ENCODE measurements at places on chromosomes 13 and 19.

- peaks cover 43% of the 10 kb centered on the region for H3K4me1 ChIP-seq
- H3K36me3 ChIP-seq = peaks cover 10% of the 10 kb centered on the region
- DNase-seq = no peak
- peak overlapping the region; percentile 80 for H3K27ac ChIP-seq
- peaks cover 74% of the 10 kb centered on the region for H3K27me3 ChIP-seq
Measured at GRCh38 chr13:50129706-50130122, 114.5 kb downstream of the KCNRG start.

GRCh38 chr13:98252931-98253470 is 75.9 kb upstream of the RNF113B start:
- no peak overlapping the region for H3K4me3 ChIP-seq
- no peak overlapping the region for H3K27ac ChIP-seq
- no peaks in the 10 kb centered on the region for H3K4me1 ChIP-seq
- peaks cover 3% of the 10 kb centered on the region for H3K27me3 ChIP-seq

GRCh38 chr13:101579281-101579802 is 126.9 kb downstream of the ITGBL1 start:
- H3K27ac ChIP-seq = no peak overlapping the region
- H3K36me3 ChIP-seq = no peaks in the 10 kb centered on the region
- H3K4me3 ChIP-seq = no peak overlapping the region
- H3K4me1 ChIP-seq = no peaks in the 10 kb centered on the region
- DNase-seq = no peak
- H3K27me3 ChIP-seq = no peaks in the 10 kb centered on the region

GRCh38 chr19:5337708-5338655 is 2.6 kb downstream of the PTPRS start:
- peaks cover 54% of the 10 kb centered on the region for H3K27me3 ChIP-seq
- no peaks in the 10 kb centered on the region for H3K36me3 ChIP-seq
- H3K4me3 ChIP-seq = no peak overlapping the region
- peaks cover 9% of the 10 kb centered on the region for H3K4me1 ChIP-seq

DNA sequence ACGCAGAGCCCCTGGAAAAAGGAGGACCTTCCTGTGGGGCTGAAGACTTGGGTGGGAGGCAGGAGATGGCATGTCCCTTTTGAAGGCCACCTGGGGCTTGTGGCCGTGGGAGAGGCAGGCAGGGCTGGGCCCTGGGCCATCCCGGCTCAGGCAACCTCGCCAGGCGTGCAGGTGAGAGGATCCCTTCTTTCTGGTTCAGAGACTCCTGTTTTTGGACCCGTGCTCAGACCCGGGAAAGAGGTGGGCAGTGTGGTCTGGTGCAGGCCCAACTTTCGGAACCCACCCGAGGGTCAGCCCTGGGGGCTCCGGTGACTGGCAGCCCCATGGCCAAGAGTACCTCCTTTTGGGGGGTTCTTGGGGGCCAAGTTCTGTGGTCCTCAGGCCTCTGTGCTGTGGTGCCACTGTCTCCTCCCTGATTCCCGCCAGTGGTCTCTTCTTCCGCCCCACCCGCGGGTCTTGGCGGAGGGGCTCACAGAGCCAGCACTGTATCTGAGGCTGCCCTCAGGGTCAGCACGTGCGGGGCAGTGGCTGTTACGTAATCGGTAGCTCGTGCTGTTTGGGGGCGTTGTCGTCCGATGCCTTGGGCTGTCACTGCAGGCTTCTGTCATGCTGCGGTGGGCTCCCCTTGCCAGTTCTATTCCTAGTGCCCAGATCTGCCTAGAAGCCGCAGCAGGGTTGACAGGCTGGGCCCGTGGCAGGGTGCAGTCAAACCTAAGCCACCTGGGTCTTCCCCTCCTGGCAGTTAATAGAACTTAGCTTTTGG is 42.7 kb downstream of the KDM4B start:
- peaks cover 3% of the 10 kb centered on the region for H3K4me1 ChIP-seq
- DNase-seq = no peak
- no peak overlapping the region for H3K4me3 ChIP-seq
- H3K27me3 ChIP-seq = no peaks in the 10 kb centered on the region
- no peak overlapping the region for H3K27ac ChIP-seq

- H3K36me3 ChIP-seq = no peaks in the 10 kb centered on the region
- no peak for DNase-seq
- no peaks in the 10 kb centered on the region for H3K27me3 ChIP-seq
Measured at GRCh38 chr13:66888698-66889097, 341.4 kb downstream of the PCDH9 start.

DNA sequence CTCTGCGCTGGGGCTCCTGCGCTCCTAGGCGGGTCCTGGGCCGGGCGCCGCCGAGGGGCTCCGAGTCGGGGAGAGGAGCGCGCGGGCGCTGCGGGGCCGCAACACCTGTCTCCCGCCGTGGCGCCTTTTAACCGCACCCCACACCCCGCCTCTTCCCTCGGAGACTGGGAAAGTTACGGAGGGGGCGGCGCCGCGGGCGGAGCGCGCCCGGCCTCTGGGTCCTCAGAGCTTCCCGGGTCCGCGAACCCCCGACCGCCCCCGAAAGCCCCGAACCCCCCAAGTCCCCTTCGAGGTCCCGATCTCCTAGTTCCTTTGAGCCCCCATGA is at the start of gene GJB2:
Gene GJB2, minus strand, starts transcription at position 103 of the 326 bp plus-strand sequence. CDS start 3,357 bp downstream, outside the sequence.
- DNase-seq = no peak
- peak within 1 kb of the TSS; percentile 73 for H3K4me3 ChIP-seq
- H3K27me3 ChIP-seq = peaks cover 69% of the 10 kb centered on the region
- peaks cover 20% of the 10 kb centered on the region for H3K4me1 ChIP-seq
- no peaks in the 10 kb centered on the region for H3K36me3 ChIP-seq

DNA sequence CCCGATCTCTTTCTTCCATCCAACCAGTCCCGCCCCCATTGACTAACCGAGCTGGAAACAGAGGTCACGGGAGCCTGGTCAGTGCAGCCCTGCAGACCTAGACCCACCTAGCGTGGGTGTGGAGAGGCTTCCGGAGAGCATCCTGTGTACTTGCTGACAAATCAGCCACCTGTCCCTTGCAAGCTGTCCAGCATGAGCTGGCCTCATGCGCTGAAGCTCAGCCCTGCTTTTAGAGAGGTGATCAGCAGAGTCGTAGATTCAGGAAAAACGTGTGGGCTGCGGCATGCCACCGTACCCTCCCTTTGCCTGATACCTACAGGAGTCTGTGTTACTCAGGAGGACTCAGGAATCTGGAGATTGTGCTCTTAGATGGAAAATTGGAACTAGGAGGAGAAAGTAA is 80.3 kb upstream of the UQCRFS1 start:
- no peak for DNase-seq
- H3K4me3 ChIP-seq = no peak overlapping the region
- no peaks in the 10 kb centered on the region for H3K36me3 ChIP-seq
- no peaks in the 10 kb centered on the region for H3K27me3 ChIP-seq
- H3K27ac ChIP-seq = no peak overlapping the region
- H3K4me1 ChIP-seq = peaks cover 4% of the 10 kb centered on the region

DNA sequence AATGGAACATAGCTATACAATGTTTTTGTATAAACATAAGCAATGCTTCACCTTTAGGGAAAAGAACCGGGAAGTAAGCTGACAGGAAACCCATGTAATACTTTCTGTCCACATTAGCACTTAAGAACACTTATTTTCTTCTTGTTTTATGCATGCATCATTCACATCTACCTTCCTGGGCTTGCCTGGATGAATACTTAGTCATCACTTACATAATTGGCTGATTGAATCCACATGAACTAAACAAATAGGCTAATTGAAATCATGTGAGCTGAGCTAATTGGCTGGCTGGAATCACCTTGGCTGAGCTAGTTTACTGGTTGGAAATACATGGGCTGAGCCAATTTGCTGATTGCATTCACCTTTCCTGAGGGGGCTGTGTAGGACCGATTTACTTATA is 78.8 kb downstream of the ZNF726 start:
- DNase-seq = no peak
- no peak overlapping the region for H3K4me3 ChIP-seq
- H3K27ac ChIP-seq = no peak overlapping the region
- H3K27me3 ChIP-seq = no peaks in the 10 kb centered on the region

GRCh38 chr19:23571175-23571574 is 115.8 kb downstream of the ZNF675 start:
- H3K36me3 ChIP-seq = peaks cover 3% of the 10 kb centered on the region
- H3K4me3 ChIP-seq = no peak overlapping the region
- no peaks in the 10 kb centered on the region for H3K27me3 ChIP-seq
- no peak overlapping the region for H3K27ac ChIP-seq
- H3K4me1 ChIP-seq = no peaks in the 10 kb centered on the region

- DNase-seq = no peak
- H3K36me3 ChIP-seq = no peaks in the 10 kb centered on the region
- H3K4me1 ChIP-seq = no peaks in the 10 kb centered on the region
- H3K27me3 ChIP-seq = no peaks in the 10 kb centered on the region
- H3K27ac ChIP-seq = no peak overlapping the region
- H3K4me3 ChIP-seq = no peak overlapping the region
Measured at GRCh38 chr19:29323440-29324290, 110.7 kb upstream of the UQCRFS1 start.

DNA sequence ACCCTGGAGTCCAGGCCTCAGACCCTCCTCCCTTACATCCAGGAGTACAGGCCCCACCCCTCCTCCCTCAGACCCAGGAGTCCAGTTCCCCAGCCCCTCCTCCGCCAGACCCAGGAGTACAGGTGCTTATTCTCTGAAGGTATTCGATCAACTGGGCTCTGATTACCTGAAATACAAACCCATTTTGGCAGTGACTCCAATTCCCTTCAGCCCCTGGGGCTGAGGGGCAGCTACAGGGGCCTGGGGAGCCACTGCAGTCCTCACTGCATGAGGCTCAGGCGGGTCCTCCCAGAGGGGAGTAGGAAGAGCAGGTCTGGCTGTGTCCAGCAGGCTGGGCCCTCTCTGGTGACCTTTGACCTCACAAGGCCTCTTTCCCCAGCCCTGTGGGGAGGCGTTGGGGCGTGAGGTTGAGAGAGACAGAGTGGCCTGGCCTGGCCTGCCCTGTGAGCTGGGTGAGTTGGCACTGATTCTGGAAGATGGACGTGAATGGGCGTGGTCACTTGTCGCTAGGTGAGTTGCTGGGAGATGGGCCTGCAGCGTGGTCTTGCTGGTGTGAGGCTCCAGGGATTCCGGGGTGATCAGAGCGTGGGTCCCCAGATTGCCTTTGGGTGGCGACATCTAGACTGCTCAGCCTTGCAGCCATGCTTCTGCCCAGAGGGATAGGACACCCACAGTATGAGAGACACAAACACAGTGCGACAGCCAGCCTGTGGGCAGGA is 3.1 kb downstream of the BCAT2 start:
- peaks cover 3% of the 10 kb centered on the region for H3K36me3 ChIP-seq
- DNase-seq = no peak
- peak overlapping the region; percentile 15 for H3K4me3 ChIP-seq
- peaks cover 31% of the 10 kb centered on the region for H3K4me1 ChIP-seq
- H3K27ac ChIP-seq = peak overlapping the region; percentile 32
- peaks cover 2% of the 10 kb centered on the region for H3K27me3 ChIP-seq

DNA sequence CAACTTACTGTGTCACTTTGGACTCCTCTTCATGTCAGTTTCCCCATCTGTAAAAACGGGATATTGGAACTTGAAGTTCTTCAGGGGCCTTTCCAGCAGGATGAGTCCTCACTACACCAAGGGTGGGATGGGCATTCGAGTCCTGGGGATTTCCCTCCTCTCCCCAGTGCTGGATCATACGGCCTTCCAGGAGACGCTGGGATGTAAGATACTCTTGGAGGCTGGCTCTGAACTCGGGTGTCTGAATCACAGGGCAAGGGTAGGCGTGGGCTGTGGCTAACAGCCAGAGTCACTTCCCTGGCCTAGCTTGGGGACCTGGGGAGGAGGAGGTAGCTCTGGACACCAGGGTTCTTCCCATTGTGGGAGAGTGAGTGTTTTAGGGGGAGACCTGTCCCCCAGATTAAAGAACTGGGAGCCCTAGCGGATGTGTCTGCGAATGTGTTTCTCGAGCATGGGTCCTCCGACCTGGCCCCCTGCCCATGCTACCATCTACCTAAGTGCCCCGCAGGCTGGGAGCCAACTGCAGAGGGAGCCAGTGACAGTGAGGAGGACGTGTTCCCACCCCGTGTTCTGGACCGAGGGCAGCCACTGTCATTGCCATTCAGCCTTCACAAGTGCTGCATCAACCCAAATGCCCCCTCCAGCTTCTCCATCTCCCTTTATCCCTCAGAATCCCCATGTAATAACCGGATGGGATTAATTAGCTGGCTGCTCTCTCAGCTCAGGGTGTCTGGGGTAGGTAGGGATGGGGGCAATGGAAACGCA is 2.4 kb upstream of the CYTH2 start:
- no peaks in the 10 kb centered on the region for H3K27me3 ChIP-seq
- H3K27ac ChIP-seq = no peak overlapping the region
- peaks cover 9% of the 10 kb centered on the region for H3K4me1 ChIP-seq
- DNase-seq = no peak

- no peaks in the 10 kb centered on the region for H3K36me3 ChIP-seq
- no peak overlapping the region for H3K27ac ChIP-seq
- no peak for DNase-seq
- no peaks in the 10 kb centered on the region for H3K27me3 ChIP-seq
- no peaks in the 10 kb centered on the region for H3K4me1 ChIP-seq
Measured at GRCh38 chr13:35826626-35827254, 304.4 kb downstream of the DCLK1 start.

GRCh38 chr13:94656176-94656575 is 54.5 kb downstream of the GPR180 start:
- DNase-seq = no peak
- no peaks in the 10 kb centered on the region for H3K36me3 ChIP-seq
- H3K4me3 ChIP-seq = no peak overlapping the region
- H3K4me1 ChIP-seq = peaks cover 10% of the 10 kb centered on the region

DNA sequence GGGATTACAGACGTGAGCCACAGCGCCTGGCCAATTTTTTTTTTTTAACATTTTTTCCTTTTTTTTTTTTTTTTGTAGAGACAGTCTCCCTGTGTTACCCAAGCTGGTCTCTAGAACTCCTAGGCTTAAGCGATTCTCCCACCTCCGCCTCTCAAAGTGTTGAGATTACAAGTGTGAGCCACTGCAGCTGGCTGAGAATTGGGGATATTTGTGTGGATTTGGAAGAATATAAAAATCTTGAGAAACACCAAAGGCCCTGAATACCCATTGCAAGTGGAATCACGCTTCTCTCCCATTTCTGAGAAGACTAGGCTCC is 79.9 kb upstream of the ABCC4 start:
- H3K4me1 ChIP-seq = peaks cover 4% of the 10 kb centered on the region
- no peak for DNase-seq
- H3K36me3 ChIP-seq = no peaks in the 10 kb centered on the region

GRCh38 chr19:40947114-40947513 is 44.0 kb upstream of the CYP2B6 start:
- H3K4me1 ChIP-seq = no peaks in the 10 kb centered on the region
- no peak overlapping the region for H3K4me3 ChIP-seq
- H3K27me3 ChIP-seq = peaks cover 1% of the 10 kb centered on the region
- H3K27ac ChIP-seq = no peak overlapping the region

GRCh38 chr19:5988517-5989387 is 10.8 kb upstream of the RANBP3 start:
- H3K27me3 ChIP-seq = no peaks in the 10 kb centered on the region
- DNase-seq = no peak
- H3K27ac ChIP-seq = peak overlapping the region; percentile 27
- H3K4me1 ChIP-seq = peaks cover 29% of the 10 kb centered on the region
- no peaks in the 10 kb centered on the region for H3K36me3 ChIP-seq

GRCh38 chr13:94708031-94708859 is 4.1 kb downstream of the SOX21 start:
- peaks cover 8% of the 10 kb centered on the region for H3K4me1 ChIP-seq
- no peak for DNase-seq
- H3K27me3 ChIP-seq = peaks cover 81% of the 10 kb centered on the region
- H3K4me3 ChIP-seq = no peak overlapping the region

- H3K27ac ChIP-seq = no peak overlapping the region
- H3K4me1 ChIP-seq = peaks cover 13% of the 10 kb centered on the region
- no peaks in the 10 kb centered on the region for H3K36me3 ChIP-seq
Measured at GRCh38 chr19:34274284-34274826, 20.0 kb downstream of the GARRE1 start.

All from T-helper 2 cell treated with Interferon-gamma antibody and Interleukin-4, amounts not matched to agents 5 μg/mL and 100 μg/mL, for 36 hours (primary cell).